Stomach (tissue), 19 donors: ENCODE measurements at places on chromosomes 7 and 10. TPM values are rescaled to one million over a fixed set of nuclear protein-coding genes. Genes with fewer than 3 reads are reported as not detected.

GRCh38 chr7:76133164-76133775, 68.4 kb upstream of the SRRM3 start:
- H3K27ac ChIP-seq = no peak overlapping the region
- DNase-seq = no peak
- no peak overlapping the region for H3K4me3 ChIP-seq
- H3K27me3 ChIP-seq = peaks cover 27% of the 10 kb centered on the region
- H3K36me3 ChIP-seq = no peaks in the 10 kb centered on the region

DNA sequence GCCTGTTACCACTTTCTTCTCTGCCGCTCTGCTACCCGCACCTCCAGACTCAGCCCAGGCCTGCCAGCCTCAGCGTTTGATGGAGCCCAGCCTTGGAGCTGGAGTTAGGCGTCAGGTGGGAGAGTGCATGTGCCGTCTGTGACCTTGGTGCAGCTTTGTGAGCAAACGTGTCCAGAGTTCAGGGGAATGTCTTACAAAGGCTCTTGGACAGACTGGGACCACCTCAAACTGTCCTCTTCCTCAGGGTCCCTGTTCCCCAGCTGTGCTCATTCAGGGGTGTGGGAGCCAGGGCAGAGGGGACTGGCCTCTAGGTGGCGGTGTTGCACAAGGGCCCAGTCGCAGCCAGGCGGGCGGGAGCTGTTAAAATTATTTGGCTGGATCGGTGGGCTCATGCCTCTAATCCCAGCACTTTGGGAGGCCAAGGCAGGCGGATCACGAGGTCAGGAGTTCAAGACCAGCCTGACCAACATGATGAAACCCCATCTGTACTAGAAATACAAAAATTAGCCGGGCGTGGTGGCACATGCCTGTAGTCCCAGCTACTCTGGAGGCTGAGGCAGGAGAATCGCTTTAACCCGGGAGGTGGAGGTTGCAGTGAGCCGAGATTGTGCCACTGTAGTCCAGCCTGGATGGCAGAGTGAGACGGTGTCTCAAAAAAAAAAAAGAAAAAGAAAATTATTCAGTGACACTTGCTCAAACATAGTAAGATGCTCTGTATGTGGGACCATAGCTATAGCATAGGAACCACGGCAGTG, 89.2 kb downstream of the ADCY1 start:
- H3K27ac ChIP-seq = no peak overlapping the region
- peak; percentile 45 for DNase-seq
- H3K4me1 ChIP-seq = no peaks in the 10 kb centered on the region
- H3K36me3 ChIP-seq = no peaks in the 10 kb centered on the region

The BMPER gene
- 4.6 TPM for total RNA-seq

DNA sequence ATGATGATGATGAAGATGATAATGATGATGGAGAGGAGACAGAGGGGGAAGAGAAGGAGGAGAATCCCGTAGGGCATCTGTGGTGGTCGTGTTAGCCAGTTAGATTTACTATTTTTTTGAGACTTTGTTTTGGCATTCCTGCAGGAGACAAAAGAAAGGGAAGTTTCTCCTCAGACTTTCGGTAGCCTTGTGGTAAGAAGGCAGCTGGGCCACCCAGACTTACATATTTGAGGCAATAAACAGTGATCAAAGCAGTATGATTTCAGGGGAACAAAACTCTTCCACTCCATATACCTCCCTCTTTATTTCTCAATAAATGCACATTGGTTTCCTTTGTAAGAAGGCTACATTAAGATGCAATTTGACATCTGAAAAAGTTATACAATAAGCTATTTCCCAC, 32.4 kb upstream of the BICC1 start:
- no peak overlapping the region for H3K27ac ChIP-seq
- H3K27me3 ChIP-seq = no peaks in the 10 kb centered on the region
- no peak for DNase-seq
- H3K4me3 ChIP-seq = no peak overlapping the region
- no peaks in the 10 kb centered on the region for H3K36me3 ChIP-seq

GRCh38 chr10:115171392-115171960, 78.3 kb downstream of the ATRNL1 start:
- H3K36me3 ChIP-seq = no peaks in the 10 kb centered on the region
- no peak for DNase-seq
- H3K27ac ChIP-seq = no peak overlapping the region
- H3K4me1 ChIP-seq = no peaks in the 10 kb centered on the region
- no peak overlapping the region for H3K4me3 ChIP-seq

DNA sequence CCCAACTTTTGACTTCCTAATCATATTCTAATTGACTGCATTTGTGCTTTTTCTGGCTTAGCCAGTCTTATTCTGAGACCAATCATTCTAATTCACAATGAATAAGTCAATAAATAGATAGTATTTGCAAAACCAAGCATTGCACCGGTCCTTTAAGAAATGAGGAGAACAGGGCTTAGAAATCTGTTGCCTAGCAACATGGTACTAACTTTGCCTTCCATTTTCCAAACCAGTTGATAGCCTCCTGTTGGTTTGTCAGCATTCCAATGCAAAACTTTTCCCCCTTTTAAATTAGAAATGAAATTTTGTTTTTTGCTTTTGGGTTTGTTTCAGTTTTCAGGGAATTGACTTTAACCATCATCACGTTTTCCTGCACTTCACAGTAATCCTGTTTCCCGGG, 603.5 kb upstream of the NRP1 start:
- no peak overlapping the region for H3K27ac ChIP-seq
- DNase-seq = no peak
- no peak overlapping the region for H3K4me3 ChIP-seq
- no peaks in the 10 kb centered on the region for H3K4me1 ChIP-seq
- H3K27me3 ChIP-seq = no peaks in the 10 kb centered on the region

The HELLS gene
- total RNA-seq = 74.2 TPM

GRCh38 chr10:123678376-123678775, 12.2 kb downstream of the GPR26 start:
- H3K4me3 ChIP-seq = no peak overlapping the region
- H3K4me1 ChIP-seq = no peaks in the 10 kb centered on the region
- no peaks in the 10 kb centered on the region for H3K27me3 ChIP-seq
- DNase-seq = no peak
- H3K27ac ChIP-seq = no peak overlapping the region

- no peak overlapping the region for H3K27ac ChIP-seq
- DNase-seq = no peak
- no peaks in the 10 kb centered on the region for H3K27me3 ChIP-seq
- H3K36me3 ChIP-seq = no peaks in the 10 kb centered on the region
Observed at GRCh38 chr10:84012831-84013458, 126.4 kb upstream of the GHITM start.

The GRID2IP gene
- total RNA-seq = not detected

The SUN3 gene
- not detected for total RNA-seq

The GNAT3 gene
- not detected for total RNA-seq

GRCh38 chr7:130903358-130903974, 169.5 kb upstream of the KLF14 start:
- no peak for DNase-seq
- peaks cover 69% of the 10 kb centered on the region for H3K4me1 ChIP-seq

The HOXA6 gene
- not detected for total RNA-seq

DNA sequence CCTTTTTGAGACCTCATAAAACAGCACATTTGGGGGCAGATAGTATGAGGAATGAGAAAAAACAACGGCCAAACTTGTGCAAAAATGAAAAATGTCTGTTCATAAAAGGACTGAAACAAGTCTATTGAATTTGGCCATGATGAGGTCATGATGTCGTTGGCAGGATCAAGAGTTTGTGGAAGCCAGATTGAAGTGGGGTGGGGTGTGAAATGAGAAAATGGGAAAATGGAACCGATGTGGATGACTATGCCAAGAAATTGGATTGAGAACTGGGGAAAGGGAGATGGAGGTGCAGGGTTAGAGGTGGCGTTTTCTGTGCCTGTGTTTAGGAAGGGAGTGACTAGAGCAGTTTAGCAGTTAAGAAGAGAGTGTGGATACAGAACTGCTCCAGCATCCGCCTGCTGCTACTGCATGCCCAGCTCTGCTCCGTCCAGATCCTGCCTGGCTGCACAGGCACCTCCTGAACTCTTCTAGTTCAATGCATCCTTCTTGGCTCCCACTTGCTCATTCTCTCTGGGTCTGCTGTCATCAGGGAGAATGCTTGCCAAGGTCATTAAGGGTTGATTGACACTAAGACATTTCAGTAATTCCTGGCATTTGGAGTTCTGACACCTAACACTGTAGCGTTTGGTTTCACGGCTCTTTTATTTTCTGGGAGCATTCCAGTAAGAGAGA, 111.9 kb downstream of the GALNT17 start:
- no peaks in the 10 kb centered on the region for H3K4me1 ChIP-seq
- no peaks in the 10 kb centered on the region for H3K36me3 ChIP-seq
- no peaks in the 10 kb centered on the region for H3K27me3 ChIP-seq
- no peak overlapping the region for H3K27ac ChIP-seq
- no peak overlapping the region for H3K4me3 ChIP-seq
